ENCODE measurements at places on chromosomes 7 and 10.

GRCh38 chr7:107971613-107972012 is 31.3 kb downstream of the LAMB1 start:
- no peak for DNase-seq

GRCh38 chr7:29196191-29196590 is 1.6 kb downstream of the CHN2 start:
- DNase-seq, result no peak

DNA sequence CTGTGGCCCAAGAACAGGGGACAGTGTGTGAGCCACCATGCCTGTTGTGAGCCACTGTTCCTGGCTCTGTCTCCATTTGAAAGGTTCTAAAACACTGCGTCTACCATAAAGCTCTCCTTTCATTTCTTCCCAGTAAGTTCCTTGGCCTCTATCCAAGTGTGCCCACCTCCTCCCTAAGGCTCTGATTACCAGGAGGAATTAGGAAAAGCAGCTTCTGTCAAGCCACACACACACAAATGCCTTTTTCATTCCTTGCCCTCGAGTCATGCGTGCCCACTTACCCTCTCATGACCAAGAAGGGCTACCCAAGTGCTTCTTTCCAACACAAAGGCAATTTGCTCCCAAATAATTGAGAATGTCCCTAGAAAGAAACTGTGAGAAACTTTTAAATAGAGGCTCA is 70.8 kb upstream of the PARD3 start:
- DNase-seq, result no peak

DNA sequence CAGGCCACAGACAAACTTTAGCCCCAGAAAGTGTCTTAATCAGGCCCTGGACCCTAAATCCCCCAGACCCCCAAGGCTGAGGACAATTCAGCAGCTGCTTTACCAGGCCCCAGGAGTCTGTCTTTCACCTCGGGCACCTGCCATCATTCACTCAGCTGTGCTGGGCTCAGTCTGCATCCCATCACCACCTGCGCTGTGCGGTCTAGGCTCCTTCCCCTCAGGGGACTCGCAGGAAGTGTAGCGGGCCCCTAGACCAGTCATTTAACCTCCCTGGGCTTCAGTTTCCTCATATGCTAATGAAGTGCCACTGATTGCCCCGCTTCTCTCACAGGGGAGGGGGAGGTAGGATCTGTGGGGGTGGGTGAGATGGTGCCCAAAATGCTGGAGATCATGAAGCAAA is 76.4 kb upstream of the ZMIZ1 start:
- DNase-seq, result no peak

GRCh38 chr7:34672430-34672829 is 14.4 kb downstream of the NPSR1 start:
- DNase-seq, result no peak

- no peak for DNase-seq
Measured at GRCh38 chr10:17576768-17577167, 40.4 kb downstream of the HACD1 start.

GRCh38 chr10:117421985-117422384 is 46.7 kb upstream of the PDZD8 start:
- no peak for DNase-seq

DNA sequence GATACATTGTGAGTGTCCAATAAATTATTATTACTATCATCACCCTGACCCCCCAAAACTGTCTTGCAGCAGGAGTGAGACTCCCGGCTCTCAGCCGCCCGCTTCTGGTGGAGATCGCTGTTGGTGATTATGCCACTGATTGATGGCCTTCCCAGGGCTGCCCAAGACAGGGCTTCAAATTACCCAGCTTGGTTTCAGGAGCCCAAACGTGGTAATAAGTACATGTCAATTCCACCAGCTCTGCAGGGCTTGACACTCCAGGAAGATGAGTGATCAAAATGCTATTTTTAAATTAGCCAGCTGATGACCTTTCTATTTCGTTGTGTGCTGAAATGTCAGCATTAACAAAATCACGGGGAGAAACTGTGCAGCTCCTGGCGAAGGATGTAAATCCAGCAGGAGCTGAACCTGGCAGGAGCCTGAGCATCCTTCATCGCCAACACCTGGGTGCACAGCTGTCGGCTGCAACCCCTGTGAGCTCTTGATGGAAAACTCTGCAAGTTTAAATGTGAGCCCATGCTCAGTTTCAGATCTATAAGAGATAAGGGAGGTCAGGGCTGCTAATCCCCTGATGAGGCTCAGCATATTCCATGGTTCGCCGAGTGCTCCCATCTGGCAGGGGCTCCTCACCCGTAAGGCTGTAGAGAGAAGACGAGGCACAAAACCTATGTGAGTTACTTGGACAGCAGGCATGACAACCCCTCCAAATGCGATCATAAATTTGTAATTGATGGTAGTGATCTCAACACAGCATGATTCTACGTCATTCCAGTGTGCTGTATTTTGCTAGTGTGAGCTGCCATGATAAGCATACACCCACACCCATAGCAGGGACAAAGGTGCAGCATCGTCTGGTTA is 446.3 kb downstream of the TCERG1L start:
- no peak for DNase-seq

- no peak for DNase-seq
Measured at GRCh38 chr7:50567715-50568261, 2.6 kb upstream of the DDC start.

DNA sequence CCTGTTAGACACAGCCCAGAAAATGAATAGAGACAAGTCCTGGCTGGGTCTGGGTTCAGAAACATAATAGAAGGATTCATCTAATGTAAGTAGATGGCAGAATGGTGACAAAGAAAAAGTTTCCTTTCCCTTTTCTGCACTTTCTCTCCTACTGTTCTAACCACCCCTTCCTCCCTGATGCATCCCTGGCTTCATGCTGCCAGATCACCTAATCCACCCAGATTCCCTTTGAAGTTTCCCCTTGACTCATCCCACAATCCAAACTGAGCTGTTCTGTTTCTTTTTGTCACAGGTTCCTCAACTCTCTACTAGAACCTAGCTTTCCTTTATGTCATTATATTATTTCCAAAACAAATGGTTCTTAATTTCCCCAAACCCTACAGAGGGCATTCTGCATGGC is 1.1 kb upstream of the MACC1 start:
- no peak for DNase-seq

DNA sequence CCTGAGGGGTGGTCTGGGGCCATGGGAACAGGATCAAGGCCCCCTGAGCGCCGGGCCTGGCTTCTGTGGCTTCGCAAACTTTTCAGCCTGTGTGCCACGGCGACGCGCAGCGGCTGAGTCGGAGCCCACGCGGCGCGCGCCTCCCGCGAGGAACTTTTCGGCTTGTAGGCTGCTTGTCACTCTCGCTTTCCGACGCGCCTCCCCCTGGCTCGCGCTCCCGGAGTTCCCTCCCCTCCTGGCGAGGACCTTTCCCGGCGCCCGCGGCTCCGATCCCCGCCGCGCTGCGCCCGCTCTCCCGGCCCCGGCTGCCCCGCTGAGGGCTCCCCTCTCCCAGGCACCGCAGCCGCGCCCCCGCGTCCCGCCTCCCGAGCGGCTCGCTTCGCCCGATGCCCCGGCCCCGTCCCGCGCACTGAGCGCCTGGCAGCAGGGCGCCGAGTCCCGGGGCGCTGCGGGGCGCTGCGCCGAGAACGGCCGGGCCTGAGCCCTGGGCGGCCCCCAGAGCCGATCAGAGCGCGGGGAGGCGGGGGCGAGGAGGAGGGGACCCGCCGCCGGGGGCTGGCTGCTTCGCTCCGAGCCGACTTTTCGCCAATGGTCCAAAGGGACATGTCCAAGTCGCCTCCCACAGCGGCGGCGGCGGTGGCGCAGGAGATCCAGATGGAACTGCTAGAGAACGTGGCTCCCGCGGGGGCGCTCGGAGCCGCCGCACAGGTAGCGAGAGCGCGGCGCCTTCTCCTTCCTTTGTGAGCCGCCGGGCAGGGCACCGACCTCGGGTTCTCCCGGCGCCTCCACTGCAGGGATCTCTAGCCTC is at the start of gene CACNB2:
CACNB2 (plus strand) TSS at position 276 of the 808 bp plus-strand sequence.
- DNase-seq, result peak; percentile 23
